IgD-negative memory B cell (primary cell): ENCODE measurements at places on chromosomes 7 and 10. TPM values are rescaled to one million over a fixed set of nuclear protein-coding genes. Genes with fewer than 3 reads are reported as not detected.

Gene MUC3A
- polyA plus RNA-seq, result not detected

Gene FFAR4
- not detected for polyA plus RNA-seq

Gene CPA4
- polyA plus RNA-seq, result not detected

Gene FGFBP3
- polyA plus RNA-seq, result 2.2 TPM

Gene LRRTM3
- polyA plus RNA-seq, result not detected

Gene IL2RA
- polyA plus RNA-seq, result 27.2 TPM

Gene GPR22
- polyA plus RNA-seq, result not detected

Gene C10orf53
- not detected for polyA plus RNA-seq

Gene DDX56
- polyA plus RNA-seq, result 52.0 TPM

Gene NAPEPLD
- 8.0 TPM for polyA plus RNA-seq

Gene OLAH
- not detected for polyA plus RNA-seq

Gene PNLIPRP3
- polyA plus RNA-seq, result not detected

Gene CRPPA
- 0.79 TPM for polyA plus RNA-seq

Gene CALHM1
- 1.4 TPM for polyA plus RNA-seq

Gene SPDYE3
- polyA plus RNA-seq, result 9.9 TPM

Gene JAKMIP3
- not detected for polyA plus RNA-seq

Gene ZNF117
- 2.4 TPM for polyA plus RNA-seq

Gene AKR1D1
- not detected for polyA plus RNA-seq

Gene TMEM196
- not detected for polyA plus RNA-seq

Gene TDRD1
- polyA plus RNA-seq, result not detected

Gene PAOX
- 55.4 TPM for polyA plus RNA-seq

Gene DRGX
- polyA plus RNA-seq, result not detected
